ENCODE measurements at places on chromosomes 4 and X. TPM values are rescaled to one million over a fixed set of nuclear protein-coding genes. Genes with fewer than 3 reads are reported as not detected.

The GCNA gene
- total RNA-seq = 1.2 TPM

The ZMAT1 gene
- 0.06 TPM for total RNA-seq

The OCIAD1 gene
- 125 TPM for total RNA-seq

The MAGEA11 gene
- not detected for total RNA-seq

The DIPK2B gene
- not detected for total RNA-seq

The COX7B2 gene
- total RNA-seq = not detected

The CENPE gene
- 9.0 TPM for total RNA-seq

The RTL5 gene
- total RNA-seq = 2.6 TPM

All from A549 treated with CpdA at 1 μM for 4 hours (cell line).